ENCODE measurements at places on chromosomes 6 and 20.

DNA sequence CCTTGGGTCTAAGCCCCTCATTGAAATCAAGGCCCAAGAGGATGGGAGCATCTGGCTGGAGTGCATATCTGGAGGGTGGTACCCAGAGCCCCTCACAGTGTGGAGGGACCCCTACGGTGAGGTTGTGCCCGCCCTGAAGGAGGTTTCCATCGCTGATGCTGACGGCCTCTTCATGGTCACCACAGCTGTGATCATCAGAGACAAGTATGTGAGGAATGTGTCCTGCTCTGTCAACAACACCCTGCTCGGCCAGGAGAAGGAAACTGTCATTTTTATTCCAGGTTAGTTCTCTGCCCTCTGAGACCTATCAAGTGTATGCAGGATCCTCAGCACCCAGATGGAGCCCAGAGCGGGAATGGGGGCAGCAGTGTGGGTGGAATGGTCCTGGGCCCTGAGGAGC, 5.1 kb downstream of the BTN2A2 start:
- DNase-seq: no peak

GRCh38 chr6:70221025-70221714, 81.7 kb downstream of the COL9A1 start:
- no peak for DNase-seq

DNA sequence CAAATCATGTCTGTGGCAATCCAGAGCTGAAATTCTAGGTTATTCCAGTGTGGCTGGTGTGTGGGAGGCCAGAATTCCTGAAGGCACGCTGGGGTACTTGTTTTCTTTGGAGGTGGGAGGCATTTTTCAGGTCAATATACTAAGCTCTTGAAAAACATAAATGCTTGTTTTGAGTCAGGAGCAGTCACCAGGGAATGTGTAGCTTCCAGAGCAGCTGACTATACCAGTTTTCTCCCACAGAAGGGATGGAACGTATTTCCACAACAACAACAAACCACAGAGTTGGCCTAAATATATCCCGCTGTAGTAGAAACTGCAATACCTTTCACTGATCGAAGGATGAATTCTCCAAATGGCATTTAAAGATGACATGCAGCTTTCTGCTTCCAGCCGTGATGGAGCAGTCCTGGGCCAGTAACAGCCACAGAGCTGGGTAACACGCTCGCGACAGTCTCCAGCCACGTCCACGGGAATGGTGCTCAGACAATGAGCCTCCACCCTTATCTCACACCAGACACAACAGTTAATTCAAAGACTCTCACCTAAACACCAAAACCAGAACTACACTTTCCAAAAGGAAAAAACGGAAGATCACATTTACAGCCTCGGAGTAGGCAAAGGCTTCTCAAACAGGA, 23.2 kb downstream of the CHRNA4 start:
- DNase-seq: no peak

DNA sequence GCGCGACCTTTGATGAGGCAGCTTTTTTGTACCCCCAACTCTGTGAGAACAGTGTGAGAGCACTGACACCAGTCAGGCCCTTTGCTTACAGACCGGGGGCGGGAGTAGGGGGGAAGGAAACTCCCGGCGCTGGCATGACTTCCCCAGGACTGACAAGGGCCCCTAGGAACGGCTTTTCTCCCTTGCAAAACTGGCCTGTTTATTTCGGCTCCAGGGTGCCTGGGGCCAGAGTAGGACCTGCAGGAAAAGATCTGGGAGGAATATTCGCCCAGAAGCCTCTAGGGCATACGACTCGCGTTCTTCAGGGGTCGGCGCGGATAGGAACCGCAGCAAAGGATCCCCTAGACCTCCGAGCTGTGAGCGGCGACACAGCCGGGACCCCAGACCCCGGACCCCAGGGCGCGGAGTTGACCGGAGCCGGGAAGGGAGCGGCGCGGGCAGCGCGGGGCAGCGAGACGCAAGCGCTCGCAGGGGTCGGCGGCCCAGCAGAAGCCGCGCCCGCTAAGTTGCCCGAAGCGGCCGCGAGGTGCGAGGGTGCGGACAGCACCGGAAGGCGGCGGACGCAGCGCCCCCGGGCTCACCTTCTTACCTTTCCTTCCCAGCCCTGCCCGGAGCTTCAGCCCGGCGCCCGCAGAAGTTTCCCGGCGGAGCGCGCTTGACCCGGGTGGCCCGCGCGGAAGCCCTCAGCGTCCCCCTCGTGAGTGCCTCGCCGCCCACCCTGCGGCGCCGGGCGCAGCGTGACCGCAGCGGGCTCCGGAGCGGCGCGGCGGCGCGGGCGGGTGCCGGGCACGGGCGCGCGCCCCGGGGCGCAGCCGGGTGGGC, at the start of gene POPDC3:
TSS of gene POPDC3 (minus strand) at position 771 of the 822 bp plus-strand sequence. CDS start 18,105 bp downstream, outside the sequence.
- no peak for DNase-seq

DNA sequence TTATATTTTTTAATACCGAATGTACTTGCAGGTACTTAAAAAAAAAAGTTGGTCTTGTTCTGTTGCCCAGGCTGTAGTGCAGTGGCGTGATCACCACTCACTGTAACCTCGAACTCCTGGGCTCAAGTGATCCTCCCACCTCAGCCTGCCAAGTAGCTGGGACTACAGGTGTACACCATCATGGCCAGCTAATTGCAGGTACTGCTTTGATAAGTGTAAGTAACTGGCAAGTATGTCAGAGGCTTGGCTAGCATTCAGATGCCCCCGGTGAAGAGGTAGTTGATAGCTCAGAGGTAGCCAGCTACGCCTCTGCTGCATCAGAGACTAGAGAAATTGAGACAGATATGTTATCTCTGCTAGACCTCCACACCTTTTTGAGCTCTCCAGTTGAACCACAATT, 40.5 kb downstream of the BTBD9 start:
- no peak for DNase-seq

- DNase-seq: no peak
Measured at GRCh38 chr6:48996461-48997119, 466.5 kb downstream of the MMUT start.

DNA sequence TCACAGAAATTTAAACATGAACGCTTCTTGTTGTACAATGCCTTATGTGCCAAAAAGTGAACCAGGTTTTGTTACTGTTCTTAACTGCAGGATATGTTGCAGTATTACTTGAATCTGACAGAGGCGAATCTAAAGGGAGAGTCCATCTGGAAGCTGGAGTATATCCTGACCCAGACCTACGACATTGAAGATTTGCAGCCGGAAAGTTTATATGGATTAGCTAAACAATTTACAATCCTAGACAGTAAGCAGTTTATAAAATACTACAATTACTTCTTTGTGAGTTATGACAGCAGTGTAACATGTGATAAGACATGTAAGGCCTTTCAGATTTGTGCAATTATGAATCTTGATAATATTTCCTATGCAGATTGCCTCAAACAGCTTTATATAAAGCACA, 19.9 kb downstream of the SMPDL3A start:
- no peak for DNase-seq

- DNase-seq: no peak
Measured at GRCh38 chr6:144098993-144099392, 3.6 kb upstream of the SF3B5 start.

DNA sequence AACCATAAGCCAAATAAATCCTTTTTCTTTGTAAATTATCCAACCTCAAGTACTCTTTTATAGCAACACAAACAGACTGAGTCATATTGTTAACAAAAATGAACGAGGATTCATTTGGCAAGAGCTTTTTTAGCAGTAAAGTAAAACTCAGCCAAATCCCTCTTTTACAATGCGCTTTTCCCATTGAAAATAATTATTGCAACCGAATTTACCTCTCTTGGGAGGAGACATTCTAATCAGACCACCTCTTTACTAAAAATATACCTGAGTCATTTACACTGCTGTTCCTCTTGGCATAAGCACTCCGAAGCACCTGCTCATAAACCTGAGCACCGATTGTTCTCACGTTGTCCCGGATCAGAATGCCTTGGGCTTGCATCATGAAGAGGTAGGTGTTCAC, 57.4 kb downstream of the B4GALT5 start:
- DNase-seq: no peak

DNA sequence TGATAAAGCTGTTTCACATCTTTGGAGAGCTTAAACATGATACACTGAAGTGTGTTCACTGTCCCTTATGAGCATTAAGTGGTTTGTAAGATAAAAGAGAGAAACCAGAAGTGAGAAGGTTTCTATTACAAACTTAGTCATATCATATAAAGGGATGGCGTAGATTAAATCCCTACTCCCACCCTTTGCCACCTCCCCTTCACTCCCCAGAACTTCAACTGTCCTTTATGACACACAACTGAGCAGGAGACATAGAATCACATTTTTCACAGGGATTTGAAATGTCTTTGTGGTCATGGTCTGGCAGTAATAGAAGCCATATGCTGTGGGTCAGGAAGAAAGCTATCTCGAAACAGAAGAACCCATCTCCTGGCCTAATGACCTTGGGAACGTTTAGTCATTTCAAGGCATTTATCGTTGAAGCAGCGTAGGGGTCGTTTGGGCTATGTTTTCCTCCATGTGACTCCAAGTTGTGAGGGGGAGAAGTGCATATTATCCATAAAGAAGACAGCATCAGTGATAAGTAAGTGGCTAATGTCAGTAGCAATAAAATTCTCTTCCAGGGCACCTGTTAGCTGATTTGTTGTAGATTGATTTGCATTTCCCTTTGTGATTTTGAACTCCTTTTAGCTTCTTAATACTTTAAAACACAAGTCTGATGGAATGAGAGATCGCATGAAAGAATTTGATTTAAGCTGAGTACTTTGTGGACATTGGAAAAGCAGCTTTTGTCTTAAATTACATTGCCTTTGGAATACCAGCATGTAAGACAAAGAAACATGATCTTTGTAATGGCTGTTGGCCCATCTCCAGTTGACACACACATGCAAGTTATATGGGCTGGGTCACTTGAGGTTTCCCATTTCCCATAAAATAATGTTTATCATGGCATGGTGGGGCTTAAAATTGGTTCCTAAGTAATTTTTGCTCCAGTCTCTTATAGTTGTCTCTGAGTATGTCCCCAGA, 501.5 kb upstream of the FLRT3 start:
- DNase-seq: no peak

GRCh38 chr6:127120023-127120786, 1.7 kb downstream of the RSPO3 start:
- no peak for DNase-seq

DNA sequence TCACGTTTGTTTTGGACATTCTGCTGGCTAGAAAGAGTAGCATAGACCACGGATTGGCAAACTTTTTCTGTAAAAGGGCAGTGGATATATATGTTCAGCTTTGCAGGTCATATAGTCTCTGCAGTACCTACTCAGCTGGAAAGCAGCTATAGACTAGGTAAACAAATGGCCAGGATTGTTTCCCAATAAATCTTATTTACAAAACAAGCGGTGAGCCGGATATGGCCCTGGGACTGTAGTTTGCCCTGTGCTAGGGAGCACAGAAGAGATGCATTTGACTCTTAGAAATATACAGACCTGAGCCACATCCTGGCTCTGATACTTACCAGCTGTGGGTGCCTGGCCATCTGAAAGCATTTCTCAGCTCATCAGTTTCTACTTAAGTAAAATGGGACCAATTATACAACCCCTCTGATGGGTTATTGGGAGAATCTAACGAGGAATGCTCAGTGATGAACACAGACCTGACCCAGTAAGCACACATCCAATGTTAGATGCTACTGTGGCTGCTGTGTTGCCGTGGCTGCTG, 120.7 kb downstream of the TSHZ2 start:
- no peak for DNase-seq

GRCh38 chr6:159992366-159992765, 23.5 kb downstream of the IGF2R start:
- DNase-seq: no peak

DNA sequence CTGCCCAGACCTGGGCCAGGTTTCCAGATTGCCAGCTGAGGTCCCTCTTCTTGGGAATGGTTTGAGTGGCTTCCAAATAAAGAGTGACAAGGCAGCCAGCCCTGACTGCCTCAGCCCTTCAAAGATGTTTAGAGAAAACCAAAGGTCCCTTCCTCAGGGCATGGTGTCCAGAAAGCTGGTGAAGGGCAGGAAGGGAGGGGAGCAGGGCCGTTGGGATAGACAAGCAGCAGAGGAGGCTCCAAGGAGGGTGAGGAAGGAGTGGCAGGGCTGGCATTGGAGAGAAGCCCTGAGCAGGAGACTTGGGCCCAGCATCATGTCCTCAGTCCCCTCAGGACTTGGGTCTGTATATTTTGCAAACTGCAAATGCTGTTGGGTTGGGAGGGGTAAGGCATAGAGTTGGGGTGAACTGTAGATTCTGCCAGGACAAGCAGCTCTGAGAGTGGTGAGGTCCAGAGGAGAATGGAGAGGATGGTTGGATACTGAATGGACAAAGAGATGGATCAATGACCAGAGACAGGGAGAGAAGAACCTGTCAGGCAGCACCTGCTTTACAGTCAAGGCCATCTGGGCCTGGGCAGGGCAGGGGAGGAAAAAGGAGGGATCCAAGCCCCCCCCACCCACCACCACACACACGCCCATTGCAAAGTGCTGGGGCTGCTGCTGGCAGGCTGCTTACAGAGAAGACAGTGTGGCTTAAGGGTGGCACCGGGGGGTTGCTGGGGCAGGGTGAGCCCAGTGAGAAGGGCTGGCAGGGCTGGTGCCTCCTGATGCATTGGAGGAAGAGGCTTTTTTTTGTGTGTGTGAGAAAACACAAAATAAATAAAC, 5.5 kb upstream of the DSN1 start:
- no peak for DNase-seq

DNA sequence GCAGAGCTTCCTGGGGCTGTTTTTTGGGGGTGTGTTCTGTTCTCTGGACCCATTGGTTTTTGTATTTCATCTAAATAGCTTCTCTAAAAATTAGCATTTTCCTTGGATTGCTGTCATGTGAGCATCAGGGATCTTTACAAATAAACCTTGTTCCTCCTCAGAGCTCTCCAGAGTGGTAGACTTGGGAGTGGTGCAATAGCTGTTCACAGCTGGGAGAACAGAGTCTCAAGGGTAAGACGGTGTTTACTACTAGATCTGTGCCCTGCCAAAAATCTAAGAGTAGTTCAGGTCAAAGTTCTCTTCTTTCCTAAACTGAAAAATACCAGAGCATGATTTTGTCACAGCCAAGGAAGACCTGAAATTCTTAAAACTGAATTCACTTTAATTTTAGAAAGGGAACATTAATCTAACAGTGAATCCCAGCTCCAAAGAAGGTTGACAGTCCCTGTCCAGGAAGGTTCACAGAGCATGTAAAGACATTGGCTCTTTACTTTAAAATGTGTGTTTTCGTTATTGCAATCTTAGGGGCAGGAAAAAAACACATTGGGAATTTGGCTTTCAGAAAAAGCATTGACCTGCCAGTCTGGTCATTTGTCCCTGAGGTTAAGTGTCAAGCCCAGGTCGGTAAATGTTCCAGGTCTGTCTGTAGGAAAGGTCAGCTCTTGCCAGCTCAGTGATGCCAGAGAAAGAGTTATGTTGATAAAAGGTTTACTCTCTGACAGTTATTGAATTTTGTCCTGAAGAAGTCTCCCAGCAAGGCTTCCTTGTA, 43.3 kb downstream of the VAPB start:
- no peak for DNase-seq

GRCh38 chr6:160851031-160851430, 140.5 kb upstream of the MAP3K4 start:
- no peak for DNase-seq
